ENCODE measurements at places on chromosomes 3 and 15.
A peak's percentile ranks its signal among the peaks of the same experiment; 100 is the strongest.

- no peak overlapping the region for H3K4me3 ChIP-seq
- no peaks in the 10 kb centered on the region for H3K27me3 ChIP-seq
- peaks cover 21% of the 10 kb centered on the region for H3K4me1 ChIP-seq
- H3K27ac ChIP-seq = peak overlapping the region; percentile 34
These were observed 60.5 kb downstream of the TOP2B start for GRCh38 chr3:25604107-25604805.

DNA sequence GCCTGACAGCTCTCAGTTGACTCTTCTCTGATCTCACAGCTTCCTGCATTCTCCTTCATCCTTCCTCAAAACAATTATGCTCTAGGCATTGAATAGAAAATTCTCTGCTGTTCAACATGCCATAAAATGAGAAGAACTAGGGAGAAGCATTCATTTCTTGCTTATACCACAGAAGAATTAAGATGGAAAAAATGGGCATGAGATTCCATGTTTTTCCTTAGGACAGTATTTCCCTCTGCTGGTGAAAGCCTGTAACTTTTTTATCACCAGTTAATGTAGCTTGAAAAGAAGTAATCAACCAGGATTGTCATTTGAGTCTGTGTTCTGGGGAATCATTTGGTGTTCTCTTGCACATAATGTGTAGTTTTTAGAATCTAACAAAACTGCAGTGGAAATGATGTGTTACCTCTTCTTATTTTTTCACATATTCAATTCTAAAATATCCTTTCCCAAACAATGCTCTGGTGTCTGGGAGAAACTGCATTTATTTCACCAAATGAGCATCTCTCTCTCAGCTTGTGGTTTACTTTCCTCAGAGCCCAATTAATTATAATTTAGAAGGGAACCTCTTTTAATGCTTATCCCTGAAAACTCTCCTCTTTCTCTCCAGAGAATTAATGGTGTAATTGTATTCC is 92.8 kb upstream of the DCBLD2 start:
- no peaks in the 10 kb centered on the region for H3K27me3 ChIP-seq
- DNase-seq = no peak
- H3K36me3 ChIP-seq = no peaks in the 10 kb centered on the region
- H3K4me3 ChIP-seq = no peak overlapping the region
- no peaks in the 10 kb centered on the region for H3K4me1 ChIP-seq

- H3K27me3 ChIP-seq = no peaks in the 10 kb centered on the region
- no peaks in the 10 kb centered on the region for H3K36me3 ChIP-seq
- no peak overlapping the region for H3K4me3 ChIP-seq
- DNase-seq = no peak
- H3K4me1 ChIP-seq = no peaks in the 10 kb centered on the region
These were observed 37.1 kb upstream of the ARNT2 start for GRCh38 chr15:80367094-80367493.

- no peaks in the 10 kb centered on the region for H3K27me3 ChIP-seq
- peak overlapping the region; percentile 89 for H3K27ac ChIP-seq
- peaks cover 2% of the 10 kb centered on the region for H3K36me3 ChIP-seq
- DNase-seq = no peak
These were observed 33.0 kb downstream of the SLC6A6 start for GRCh38 chr3:14435175-14436014.

- H3K36me3 ChIP-seq = no peaks in the 10 kb centered on the region
- no peak overlapping the region for H3K27ac ChIP-seq
These were observed 136.5 kb downstream of the MAP2K5 start for GRCh38 chr15:67678993-67679392.
